ENCODE measurements at places on chromosomes 16 and 17. TPM values are rescaled to one million over a fixed set of nuclear protein-coding genes. Genes with fewer than 3 reads are reported as not detected.
A peak's percentile ranks its signal among the peaks of the same experiment; 100 is the strongest.

The VPS4A gene
- 36.1 TPM for polyA plus RNA-seq

- peak; percentile 50 for DNase-seq
Measured at GRCh38 chr17:74981979-74982662, 5.3 kb upstream of the CDR2L start.

GRCh38 chr16:54204756-54205155 lies 81.8 kb downstream of the IRX3 start:
- DNase-seq: no peak

DNA sequence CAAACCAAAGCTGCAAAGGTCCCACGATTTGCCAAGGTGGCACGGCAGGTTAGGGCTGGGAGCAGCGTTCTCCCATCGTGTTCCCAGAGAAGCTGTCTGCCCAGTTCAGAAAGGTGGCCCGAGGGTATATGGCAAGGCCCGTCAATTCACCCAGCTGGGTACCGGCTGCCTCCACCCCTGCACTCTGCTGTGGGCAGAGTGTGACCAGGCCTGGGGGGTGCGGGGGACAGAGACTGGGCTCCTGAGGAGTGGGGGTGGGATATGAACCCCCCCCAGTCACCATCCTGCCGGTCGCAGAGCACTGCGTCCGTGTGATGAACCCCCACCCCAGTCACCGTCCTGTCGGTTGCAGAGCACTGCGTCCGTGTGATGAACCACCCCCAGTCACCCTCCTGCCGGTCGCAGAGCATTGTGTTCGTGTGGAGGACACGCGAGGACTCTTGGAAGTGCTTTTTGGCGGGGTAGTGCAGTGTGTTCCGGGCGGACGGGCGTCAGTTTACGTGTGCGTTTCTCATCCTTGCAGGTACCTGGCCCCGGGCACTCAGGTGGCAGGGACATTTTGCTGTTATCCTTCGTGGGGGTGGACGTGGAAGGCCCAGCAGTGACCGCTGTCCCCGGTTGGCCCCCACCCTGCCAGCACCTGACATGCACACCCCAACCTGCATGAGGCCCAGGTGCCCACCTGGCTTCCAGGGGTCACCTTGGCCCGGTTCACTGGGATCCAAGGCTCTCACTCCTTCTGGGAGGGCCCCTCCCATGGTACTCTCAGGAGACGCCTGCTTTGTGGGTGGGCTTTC lies 2.7 kb upstream of the FASN start:
- DNase-seq: no peak

The MEIOB gene
- 0.62 TPM for polyA plus RNA-seq

The LGALS9B gene
- not detected for polyA plus RNA-seq

- peak; percentile 68 for DNase-seq
Measured at GRCh38 chr17:48671697-48672171, 45.6 kb upstream of the HOXB9 start.

The SLC13A2 gene
- polyA plus RNA-seq: not detected

The PRSS27 gene
- 1.4 TPM for polyA plus RNA-seq

DNA sequence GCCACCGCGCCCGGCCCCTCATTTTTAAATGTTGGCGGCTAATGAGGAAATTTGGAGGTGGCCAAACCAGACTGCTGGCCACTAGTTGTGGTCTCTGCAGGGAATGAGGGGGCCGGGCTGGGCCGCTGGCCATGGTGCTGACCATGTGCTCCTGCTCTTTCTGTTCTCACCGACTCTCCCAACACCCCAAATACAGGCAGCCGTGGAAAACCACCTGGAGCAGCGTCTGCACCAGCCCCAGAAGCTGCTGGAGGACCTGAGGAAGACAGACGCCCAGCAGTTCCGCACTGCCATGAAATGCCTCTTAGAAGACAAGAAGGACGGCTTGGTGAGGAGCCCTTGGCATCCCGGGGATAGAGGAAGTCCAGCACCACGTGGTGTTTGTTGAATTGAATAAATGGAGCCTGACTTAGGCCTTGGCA lies 21.3 kb downstream of the OTOA start:
- DNase-seq: no peak

GRCh38 chr16:87060034-87060986 lies 256.9 kb downstream of the C16orf95 start:
- DNase-seq: peak; percentile 32

- DNase-seq: no peak
Measured at GRCh38 chr16:68286153-68287074, 22.1 kb downstream of the SLC7A6 start.

The SLC22A31 gene
- 4.1 TPM for polyA plus RNA-seq

- peak; percentile 96 for DNase-seq
Measured at GRCh38 chr17:40542558-40543411, 22.5 kb downstream of the CCR7 start.

DNA sequence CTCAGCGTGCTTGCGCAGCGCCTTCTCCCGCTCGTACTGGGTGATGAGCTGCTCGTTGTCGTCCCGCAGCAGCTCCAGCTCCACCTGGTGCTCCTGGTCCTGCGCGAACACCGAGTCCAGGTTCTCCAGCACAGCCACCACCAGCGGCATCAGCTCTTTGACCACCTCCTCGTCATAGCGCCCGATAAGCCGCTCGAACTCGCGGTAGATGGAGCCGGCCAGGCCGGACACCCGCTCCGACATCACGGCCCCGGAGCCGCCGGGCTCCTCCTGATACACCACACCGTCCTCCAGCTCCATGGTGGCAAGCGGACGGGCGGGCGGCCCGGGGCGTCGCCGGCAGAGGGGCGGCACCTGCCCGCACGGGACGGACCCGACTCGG lies 320 bp downstream of the SPAG9 start:
- DNase-seq: peak; percentile 86

GRCh38 chr16:3718019-3718391 lies 681 bp upstream of the TRAP1 start:
- no peak for DNase-seq

DNA sequence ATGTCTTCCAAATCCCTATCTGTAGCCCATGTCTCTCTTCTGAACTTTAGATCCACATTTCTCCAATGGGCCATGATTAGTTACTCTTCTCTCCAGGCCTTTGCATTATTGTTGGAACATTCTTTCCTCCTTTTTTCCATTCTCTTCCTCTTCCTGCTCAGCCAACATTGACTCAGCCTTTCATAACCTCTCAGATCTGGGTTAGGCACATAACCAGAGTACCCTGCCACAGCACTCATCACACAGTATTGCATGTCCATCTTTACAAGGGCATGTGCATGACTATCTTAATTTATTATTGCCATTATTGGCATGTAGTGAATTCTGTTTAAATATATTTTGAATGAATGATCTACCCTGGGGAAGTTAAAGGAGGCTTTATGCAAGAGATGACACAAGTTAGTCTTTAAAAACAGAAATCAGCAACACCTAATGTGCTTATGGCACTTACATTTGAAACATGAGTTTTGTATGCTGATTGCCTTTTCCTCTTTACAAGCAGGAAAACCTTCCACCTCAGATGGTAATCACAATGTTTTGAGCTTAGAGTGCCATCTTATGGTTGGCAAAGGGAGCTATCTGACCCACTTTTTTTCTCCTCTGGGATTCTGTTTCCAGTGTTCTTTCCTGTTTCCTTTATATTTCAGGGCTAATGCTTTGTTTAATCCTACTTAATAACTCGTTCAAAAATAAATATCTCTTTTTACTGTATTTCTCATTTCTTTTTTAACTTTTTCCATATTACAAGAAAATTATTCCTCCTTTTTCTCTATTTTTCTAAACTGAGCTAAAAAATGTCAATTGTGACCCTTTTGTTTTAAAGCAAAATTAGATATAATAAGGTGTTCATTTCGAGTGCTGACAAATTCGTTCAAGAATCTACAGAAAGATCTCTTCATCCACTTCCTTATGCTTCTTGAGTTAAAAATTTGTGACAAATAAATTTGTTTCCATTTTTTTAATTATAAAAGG lies 151.0 kb upstream of the RBL2 start:
- DNase-seq: peak; percentile 11

DNA sequence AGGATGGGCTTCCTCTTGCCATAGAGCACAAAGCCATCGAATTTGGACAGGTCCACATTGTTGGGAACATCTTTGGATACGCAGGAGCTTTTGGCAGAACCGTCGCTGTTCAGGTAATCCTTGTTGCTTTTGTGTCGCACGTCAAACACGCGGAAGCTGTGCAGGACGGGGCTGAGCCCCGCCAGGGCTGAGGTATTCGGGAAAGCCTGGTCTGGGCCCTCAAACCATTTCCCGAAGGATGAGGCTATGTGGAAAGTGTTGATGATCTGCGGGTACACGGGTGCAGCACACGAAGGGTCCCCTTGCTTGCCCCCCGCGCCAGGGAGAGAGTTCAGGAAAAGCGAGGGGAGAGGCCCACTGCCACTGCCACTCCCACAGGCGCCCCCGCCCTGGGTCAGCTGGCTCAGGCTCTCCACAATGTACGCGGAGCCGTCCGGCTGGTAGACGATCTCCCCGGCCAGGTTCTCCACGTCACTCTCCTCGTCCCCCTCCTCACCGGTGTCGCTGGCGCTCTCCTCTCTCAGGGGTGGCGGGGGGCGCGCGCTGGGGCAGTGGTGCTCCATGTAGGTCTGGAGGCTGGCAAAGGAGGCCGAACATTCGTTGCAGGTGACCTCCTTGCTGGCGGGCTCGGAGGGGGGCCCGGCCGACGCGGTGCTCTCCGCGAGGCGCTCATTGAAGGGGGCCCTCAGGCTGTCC lies 88.5 kb downstream of the ZFHX3 start:
- no peak for DNase-seq

The ALOX15 gene
- 0.61 TPM for polyA plus RNA-seq

DNA sequence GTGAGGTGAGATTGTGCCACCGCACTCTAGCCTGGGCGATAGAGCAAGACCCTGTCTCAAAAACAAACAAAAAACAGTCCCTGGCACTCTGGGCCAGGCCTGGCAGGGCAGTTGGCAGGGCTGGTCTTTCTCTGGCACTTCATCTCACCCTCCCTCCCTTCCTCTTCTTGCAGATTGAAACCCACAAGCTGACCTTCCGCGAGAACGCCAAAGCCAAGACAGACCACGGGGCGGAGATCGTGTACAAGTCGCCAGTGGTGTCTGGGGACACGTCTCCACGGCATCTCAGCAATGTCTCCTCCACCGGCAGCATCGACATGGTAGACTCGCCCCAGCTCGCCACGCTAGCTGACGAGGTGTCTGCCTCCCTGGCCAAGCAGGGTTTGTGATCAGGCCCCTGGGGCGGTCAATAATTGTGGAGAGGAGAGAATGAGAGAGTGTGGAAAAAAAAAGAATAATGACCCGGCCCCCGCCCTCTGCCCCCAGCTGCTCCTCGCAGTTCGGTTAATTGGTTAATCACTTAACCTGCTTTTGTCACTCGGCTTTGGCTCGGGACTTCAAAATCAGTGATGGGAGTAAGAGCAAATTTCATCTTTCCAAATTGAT lies 24.8 kb downstream of the STH start:
- DNase-seq: no peak

The HS3ST6 gene
- not detected for polyA plus RNA-seq

DNA sequence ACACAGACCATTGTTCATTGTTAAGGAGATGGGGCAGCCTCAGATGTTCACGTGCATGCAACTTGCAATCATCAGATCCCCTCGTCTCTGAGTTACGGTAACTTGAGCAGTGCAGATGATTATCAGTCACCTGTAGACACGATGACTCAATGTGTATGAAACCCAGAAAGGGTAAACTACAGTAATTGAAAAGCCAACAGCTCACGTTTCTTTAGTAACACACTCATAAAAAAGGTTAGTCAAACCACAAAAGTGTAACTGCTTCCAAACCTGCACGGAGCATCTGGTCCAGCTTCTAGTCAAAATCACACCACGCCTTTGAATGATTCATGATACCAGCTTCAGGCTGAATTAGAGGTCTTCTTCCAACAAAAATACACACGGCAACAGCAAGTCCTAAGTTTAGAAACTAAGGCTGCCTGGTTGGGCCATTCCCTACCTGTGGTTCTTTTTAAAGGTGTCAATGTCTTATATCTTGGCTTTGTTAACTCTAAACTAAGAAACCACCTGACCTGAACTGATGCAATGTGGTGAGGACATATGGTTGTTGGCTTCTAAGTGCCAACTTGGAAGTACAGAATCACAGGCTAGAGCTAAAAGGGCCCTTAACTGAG lies 32.3 kb downstream of the GRB7 start:
- no peak for DNase-seq

The TBKBP1 gene
- 29.8 TPM for polyA plus RNA-seq

DNA sequence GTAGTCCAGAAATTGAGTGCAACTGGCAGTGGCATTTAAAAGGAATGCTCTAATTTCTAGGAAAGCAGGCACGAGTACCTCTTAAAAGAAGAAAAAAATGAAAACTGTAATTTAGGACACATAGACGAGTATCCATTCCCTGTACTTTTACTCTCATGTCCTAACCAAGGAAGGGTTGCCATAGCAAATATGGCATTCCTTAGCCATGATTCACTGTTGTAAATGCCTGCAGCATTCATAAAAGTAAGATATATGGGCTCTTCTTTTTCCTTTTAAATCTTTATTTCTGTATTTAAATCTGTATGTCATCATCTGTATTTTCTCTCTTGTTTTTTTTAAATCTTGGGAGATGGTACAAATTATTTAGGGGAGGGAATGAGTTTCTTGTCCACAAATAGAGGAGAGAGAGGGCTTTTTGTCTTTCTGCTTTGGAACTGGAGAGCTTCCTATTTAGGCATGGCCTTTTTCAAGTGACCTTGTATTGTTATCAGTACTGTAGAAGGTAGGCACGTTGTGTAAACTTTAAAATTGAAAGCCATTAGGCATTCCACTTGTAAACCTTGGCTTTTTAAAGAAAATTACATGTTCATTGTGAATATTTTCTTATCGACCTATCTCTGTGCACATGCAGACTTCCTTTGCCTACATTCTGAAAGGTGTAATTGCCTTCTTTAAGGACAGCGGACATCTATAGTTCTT lies 50.0 kb downstream of the TENT4B start:
- DNase-seq: peak; percentile 69

The CCL1 gene
- not detected for polyA plus RNA-seq

The PIK3R6 gene
- 2.8 TPM for polyA plus RNA-seq

DNA sequence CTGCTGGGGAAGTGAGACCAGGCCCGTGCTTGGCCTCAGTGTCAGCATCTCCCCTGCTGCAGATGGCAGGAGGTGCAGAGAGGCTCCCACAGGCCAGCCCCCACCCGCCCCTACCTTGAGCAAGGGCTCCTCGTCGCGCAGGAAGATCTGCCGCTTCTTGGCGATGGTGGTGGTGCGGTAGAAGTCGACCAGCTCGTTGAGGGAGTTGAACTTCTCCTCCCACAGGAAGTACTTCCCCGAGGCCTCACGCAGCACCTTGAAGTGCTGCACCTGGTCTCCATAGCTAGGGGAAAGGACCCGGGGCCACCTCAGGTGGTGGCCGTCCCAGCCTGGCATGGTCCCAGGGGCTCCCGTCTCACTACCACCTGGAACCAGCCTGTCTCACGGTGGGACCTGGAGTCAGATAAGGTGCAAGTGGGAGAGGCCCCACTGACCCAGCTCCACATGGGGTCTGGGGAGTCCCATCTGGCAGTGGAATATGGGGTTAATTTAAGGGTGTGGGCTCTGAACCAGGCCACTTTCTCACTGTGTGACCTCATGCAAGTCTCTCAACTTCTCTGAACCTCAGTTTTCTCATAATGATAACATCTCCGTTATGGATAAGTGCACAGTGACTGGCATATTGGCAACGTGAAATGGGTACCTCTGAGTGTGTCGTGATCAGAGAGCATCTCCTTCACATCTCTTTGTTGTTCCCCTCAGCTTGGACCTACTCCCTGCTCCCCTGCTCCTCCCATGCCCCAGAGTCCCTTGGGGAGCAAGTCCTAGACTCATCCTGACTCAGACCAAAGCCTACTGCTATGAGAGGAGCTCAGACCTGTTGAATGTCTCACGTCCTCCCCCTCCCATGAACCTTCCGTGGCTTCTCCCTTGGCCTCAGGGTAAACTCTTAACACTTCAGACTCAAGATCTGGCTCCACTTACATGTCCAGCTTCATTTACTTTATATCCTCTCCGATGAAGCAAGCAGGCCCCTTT lies 19.8 kb upstream of the FAM83G start:
- DNase-seq: peak; percentile 7
